Large intestine (tissue), 12 donors: ENCODE measurements at places on chromosomes 16 and 17. TPM values are rescaled to one million over a fixed set of nuclear protein-coding genes. Genes with fewer than 3 reads are reported as not detected.
A peak's percentile ranks its signal among the peaks of the same experiment; 100 is the strongest.

DNA sequence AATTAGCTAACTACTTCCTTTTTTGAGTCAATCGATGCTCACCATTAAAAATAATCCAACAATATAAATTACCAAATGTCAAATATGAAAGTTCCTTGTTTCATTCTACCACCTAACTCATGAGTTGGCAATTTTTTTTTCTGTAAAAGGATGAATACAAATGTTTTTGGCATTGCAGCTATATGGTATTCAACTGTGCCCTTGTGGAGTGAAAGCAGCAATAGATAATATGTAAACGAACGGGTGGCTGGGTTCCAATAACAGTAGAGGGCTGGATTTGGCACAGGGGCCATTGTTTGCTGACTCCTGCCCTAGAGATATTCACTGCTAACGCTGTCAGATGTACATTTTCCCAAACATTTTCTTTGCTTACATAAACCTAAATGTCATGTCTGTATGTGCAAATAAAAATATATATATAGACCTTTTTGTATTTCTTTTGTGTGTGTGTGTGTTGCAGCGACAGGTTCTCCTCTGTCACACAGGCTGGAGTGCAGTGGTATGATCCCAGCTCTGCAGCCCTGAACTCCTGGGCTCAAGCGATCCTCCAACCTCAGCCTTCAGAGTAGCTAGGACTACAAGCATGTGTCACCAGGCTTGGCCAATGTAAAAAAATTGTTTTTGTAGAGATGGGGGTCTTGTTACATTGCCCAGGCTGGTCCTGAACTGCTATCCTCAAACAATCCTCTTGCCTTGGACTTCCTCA, 73.9 kb downstream of the RPGRIP1L start:
- no peak for DNase-seq

Gene RANGRF
- 25.9 TPM for polyA plus RNA-seq

DNA sequence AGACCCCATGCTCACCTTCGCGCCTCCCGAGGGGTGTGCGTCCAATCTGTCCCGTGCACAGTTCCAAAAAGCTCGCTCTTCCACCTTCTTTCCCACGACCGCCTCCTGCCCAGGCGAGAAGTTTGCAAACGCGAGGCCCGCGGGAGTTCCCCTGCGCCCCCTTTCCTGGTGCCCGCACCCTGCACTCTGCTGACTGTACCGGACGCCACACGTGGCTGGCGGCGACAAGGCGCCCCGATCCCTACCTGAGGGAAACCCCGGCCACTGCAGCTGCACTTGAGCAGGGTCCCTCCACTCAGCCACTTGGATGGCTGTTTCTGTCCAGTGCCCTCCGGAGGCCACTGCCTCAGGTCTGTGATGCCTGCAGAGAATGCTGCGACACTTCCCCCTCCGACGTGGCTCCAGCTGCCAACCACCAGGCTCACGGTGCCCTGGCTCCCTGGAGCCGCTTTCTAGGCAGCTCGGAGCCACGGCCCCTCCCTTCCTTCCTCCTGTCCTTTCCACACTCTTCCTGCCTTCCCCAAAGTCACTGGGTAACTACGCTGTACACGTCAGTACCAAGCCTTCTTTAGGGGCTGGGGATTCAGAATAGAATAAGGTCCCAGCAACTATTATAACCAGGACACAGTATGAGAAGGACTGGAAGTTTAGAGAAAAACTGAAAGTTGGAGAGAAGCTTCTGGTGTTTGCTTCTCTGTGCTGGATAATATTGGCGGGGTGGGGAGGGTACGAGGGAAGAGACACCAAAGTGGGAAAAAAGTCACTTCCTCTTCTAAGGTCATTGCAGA, at the start of gene MLKL:
TSS of gene MLKL (minus strand) at position 425 of the 788 bp plus-strand sequence. CDS start 5,105 bp downstream, outside the sequence.
- peak; percentile 77 for DNase-seq

DNA sequence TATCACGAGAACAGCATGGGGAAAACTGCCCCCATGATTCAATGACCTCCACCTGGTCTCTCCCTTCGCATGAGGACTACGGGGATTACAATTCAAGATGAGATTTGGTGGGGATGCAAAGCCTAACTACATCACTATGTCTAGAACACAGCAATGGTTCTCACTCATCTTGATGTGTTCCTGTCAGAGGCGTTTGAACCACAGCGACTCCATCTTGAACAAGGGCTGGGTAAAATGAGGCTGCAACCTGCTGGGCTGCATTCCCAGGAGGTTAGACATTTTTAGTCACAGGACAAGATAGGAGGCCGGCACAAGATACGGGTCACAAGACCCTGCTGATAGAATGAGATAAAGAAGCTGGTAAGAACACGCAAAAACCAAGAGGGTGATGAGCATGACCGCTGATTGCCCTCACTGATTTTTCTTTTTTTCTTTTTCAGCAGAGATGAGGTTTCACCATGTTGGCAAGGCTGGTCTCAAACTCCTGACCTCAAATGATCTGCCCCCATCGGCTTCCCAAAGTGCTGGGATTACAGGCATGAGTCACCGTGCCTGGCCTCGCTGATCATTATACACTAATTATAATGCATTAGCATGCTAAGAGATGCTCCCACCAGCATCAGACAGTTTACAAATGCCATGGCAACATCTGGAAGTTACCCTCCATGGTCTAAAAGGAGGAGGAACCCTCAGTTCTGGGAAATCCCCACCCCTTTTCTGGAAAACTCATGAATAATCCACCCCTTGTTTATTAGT, 3.0 kb upstream of the PPY start:
- no peak for DNase-seq

- DNase-seq, result no peak
Measured at GRCh38 chr16:76614269-76614668, 337.1 kb downstream of the CNTNAP4 start.
